ENCODE measurements at places on chromosomes 12 and 14.

DNA sequence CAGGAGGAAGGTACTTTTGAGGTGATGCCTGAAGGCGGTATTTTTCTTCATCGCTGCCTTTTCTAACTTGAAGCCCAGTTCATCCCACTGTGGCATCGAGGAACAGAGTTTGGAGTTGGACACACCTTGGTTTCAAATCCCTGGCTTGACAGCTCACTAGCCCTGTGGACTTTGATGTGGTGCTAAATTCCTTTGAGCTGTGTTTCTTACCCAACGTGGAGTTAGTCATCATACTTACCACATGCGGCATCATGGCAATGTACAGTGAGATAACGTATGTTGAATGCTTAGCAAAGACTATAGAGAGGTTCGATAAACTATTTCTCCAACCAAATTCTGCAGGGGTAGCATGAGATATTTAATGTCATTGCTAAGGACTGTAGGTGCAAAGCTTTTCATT, 3.4 kb downstream of the PLEKHG3 start:
- DNase-seq: no peak

DNA sequence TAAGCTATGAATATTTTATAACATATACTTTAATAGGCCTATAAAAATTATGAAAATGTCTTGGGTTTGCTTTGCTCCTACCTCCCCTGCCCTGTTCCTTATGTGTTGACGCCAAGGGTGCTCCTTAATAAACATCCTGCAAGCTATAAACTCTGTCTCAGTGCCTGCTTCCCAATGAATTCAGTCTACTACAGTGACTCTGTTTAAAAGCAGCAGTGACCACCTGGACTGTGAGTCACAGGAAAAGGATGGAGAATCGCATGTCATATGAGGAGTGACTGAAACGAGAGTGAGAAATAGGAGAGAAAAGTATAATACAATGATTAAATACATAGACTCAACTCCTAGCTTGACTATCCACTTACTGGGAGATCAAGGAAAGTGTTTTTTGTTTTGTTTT, 41.1 kb upstream of the CFAP54 start:
- no peak for DNase-seq

- no peak for DNase-seq
These were observed 169.8 kb downstream of the PRKCH start for GRCh38 chr14:61491224-61491623.

DNA sequence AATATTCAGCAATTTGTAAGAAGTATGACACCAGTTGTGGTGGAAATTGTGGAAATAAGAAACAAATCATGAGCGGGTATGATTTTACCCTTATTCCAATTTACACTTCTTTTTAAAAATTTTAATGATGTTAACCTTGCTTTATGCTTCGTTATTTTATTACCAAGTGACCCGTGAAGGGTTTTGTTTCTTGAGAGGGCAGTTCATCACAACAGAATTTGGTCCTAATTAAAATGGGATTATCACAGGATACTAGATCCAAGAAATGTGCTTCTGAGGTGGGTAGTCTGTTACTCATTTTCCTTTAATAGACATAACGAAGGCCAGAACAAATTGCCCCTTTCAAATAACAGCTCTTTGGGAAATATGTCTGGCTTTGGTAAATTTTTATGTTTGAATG, 25.5 kb upstream of the RASSF8 start:
- no peak for DNase-seq

DNA sequence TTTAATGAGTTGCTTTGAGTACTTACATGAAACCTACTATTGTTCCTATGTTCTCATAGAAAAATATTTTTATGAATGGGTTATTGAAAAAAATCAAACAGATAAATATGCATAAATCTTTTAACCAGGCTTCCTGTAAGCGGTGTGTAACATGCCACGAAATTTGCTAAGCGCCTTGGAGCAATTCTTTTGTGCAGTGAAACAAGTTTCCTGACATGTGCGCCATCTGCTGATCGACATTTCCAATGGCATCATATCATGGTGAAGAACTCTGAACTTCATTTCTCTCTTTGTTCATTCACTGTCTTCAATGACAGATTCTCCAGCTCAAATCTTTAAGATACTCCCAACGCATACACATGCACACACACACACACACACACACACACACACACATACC, 145.6 kb upstream of the NAV3 start:
- no peak for DNase-seq

DNA sequence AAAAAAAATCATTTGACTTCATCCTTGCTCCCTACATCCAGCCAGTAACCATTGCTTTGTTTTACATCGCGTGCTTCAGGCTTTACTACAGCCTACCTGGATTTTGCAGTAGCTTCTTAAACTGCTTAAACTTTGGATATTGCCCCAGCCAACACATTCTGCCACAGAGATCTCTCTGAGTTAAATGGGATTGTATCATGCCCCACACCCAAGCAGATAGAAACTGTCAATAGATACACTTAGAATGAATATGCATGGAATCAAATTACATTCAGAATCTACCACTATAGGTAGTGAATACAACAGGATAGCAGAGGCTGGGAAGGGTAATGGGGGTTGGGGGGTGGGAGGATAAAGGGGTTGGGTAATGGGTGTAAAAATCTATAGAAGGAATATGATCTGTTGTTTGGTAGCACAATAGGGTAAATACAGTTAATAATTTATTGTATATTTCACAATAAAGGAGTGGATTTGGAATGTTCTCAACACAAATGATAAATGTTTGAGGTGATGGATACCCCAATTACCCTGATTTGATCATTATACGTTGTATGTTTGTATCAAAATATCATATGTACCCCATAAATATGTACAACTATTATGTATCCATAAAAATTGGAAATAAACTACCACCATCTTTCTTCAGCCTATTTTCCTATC, 2.7 kb upstream of the MYRFL start:
- DNase-seq: no peak
